ENCODE measurements at places on chromosomes 4 and X. TPM values are rescaled to one million over a fixed set of nuclear protein-coding genes. Genes with fewer than 3 reads are reported as not detected.

SULT1B1 gene
- 137 TPM for total RNA-seq

HEPH gene
- 65.2 TPM for total RNA-seq

GRCh38 chr4:38411981-38412536 lies 251.9 kb upstream of the KLF3 start:
- H3K36me3 ChIP-seq: no peaks in the 10 kb centered on the region
- H3K27ac ChIP-seq: no peak overlapping the region
- H3K27me3 ChIP-seq: no peaks in the 10 kb centered on the region
- H3K4me1 ChIP-seq: no peaks in the 10 kb centered on the region

- H3K4me3 ChIP-seq: no peak overlapping the region
- no peaks in the 10 kb centered on the region for H3K4me1 ChIP-seq
- H3K36me3 ChIP-seq: no peaks in the 10 kb centered on the region
Measured at GRCh38 chr4:54548831-54549460, 108.8 kb upstream of the KIT start.

- no peaks in the 10 kb centered on the region for H3K27me3 ChIP-seq
Measured at GRCh38 chrX:65607070-65607742, 60.2 kb upstream of the MSN start.

- H3K4me3 ChIP-seq: peak overlapping the region; percentile 26
- peak; percentile 76 for DNase-seq
- no peaks in the 10 kb centered on the region for H3K27me3 ChIP-seq
- H3K36me3 ChIP-seq: no peaks in the 10 kb centered on the region
- peak overlapping the region; percentile 87 for H3K27ac ChIP-seq
Measured at GRCh38 chr4:40193016-40193571, 3.7 kb upstream of the RHOH start.

DNA sequence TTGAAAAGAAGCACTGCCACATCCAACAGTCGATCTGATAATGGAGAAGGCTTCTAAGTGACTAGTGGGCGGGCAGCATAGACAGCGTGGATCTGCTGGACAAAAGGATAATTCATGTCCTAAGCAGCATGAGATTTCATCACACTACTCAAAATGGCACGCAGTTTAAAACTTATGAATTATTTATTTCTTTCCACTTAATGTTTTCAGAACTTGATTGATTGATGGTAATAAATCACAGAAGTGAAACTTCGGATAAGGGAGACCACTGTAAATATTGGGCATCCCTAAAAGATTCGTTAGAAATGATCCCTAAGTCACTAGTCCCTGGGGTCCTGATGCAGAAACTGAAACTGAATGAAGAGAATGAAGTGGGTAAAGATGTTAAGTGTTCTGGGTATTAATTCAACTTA lies 93.0 kb upstream of the ANK2 start:
- no peaks in the 10 kb centered on the region for H3K4me1 ChIP-seq
- no peaks in the 10 kb centered on the region for H3K27me3 ChIP-seq
- no peak overlapping the region for H3K27ac ChIP-seq
- no peak for DNase-seq
- H3K36me3 ChIP-seq: no peaks in the 10 kb centered on the region

DNA sequence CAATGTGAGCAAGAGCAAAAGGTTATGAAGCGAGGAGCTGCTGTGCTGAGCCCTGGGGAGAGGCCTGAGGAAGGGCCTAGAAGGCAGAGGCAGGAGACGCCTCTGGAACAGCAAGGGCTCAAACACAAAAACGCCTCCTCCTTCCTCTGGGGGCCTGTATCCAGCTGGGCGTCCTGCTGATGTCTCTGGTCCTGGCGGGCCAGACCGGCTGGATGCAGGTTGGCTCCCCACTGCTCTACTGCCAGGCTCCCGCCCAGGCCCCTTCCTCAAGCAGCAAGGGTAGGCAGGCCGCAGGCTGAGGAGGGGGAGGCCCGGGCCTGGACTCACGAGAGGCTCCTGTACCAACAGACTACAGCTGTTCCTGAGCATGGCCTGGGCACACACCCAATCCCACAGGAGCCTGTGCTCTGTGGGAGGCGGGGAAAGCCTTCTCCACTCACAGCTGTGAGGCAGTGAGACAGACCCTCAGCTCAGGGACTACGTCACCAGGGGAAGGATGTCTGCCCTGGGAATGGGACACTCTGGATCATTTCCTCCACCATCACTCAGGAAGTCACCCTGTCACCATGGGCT lies 2.3 kb downstream of the HAUS7 start:
- no peak for DNase-seq
- H3K36me3 ChIP-seq: no peaks in the 10 kb centered on the region
- no peak overlapping the region for H3K4me3 ChIP-seq
- H3K27ac ChIP-seq: no peak overlapping the region
- H3K4me1 ChIP-seq: no peaks in the 10 kb centered on the region

DNA sequence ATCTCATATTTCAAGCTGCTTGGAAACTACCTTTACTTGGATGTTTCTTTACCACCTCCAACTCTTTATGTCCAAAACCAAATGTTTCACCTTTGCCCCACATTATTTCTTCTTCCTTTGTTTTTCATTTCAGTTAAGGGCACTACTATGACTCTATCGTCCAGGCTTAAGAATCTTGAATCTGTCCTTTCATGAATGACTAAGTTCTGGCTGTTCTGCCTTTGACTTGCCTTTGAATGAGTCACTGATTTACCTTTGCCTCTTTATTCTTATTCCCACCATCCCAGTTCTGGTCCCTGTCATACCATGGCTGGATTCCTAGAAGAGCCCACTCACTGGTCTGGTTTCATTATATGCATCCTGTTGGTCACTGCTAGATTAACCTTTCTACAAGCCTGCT lies 30.6 kb upstream of the PLAC1 start:
- no peaks in the 10 kb centered on the region for H3K36me3 ChIP-seq
- H3K4me1 ChIP-seq: no peaks in the 10 kb centered on the region
- no peaks in the 10 kb centered on the region for H3K27me3 ChIP-seq
- no peak overlapping the region for H3K27ac ChIP-seq
- no peak overlapping the region for H3K4me3 ChIP-seq
